ENCODE measurements at places on chromosomes 2 and 18.
A peak's percentile ranks its signal among the peaks of the same experiment; 100 is the strongest.

DNA sequence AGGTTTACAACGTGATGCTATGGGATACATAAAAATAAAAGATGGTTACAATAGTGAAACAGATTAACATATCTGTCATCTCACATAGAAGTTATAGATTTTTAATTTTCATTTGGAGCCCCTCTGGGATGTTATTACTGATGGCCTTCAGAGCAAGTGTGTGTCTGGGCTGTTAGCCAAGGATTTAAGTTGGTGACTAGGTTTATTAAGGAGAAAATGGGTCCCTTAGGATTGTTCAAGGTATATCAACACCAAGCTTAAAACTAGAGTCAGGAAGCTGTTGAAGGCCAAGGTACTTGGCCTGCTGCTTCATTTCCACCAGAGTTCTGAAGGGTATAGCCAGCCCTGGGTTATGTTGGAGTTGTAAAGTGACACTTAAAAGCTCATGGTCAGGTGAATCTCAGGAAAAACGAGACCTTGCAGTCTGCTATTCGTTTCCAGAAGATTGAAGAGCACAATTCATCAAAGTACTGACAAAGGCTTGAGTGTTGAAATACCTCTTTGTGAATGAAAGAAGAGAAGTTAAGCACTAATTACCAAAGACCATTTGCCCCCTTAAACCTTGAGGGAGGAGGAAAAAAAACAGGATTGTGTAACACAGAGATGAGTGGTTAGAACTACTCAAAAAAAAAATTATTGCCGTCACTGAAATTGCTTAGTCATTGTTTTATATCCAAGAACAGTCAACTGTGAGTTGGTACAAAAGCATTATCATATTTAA, 48.4 kb downstream of the MAP2 start:
- DNase-seq: no peak

DNA sequence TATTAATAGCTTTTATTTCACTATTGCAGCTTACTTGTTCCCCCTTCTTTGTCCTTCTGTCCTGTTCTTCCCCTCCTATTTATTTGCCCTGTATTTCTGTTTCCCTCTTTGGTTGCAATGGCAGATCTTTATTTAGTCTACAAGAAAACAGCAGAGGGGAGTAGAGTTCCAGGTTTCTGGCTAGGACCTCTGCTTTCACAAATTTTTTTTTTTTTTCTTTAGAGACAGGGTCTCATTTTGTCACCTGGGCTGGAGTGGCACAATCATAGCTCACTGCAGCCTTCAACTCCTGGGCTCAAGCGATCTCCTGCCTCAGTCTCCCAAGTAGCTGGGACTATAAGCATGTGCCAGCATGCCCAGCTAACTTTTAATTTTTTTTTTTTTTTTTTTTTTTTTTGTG, 188.1 kb upstream of the SPRED2 start:
- DNase-seq: no peak

- no peak for DNase-seq
Observed at GRCh38 chr18:59419386-59419785, 60.3 kb upstream of the LMAN1 start.

DNA sequence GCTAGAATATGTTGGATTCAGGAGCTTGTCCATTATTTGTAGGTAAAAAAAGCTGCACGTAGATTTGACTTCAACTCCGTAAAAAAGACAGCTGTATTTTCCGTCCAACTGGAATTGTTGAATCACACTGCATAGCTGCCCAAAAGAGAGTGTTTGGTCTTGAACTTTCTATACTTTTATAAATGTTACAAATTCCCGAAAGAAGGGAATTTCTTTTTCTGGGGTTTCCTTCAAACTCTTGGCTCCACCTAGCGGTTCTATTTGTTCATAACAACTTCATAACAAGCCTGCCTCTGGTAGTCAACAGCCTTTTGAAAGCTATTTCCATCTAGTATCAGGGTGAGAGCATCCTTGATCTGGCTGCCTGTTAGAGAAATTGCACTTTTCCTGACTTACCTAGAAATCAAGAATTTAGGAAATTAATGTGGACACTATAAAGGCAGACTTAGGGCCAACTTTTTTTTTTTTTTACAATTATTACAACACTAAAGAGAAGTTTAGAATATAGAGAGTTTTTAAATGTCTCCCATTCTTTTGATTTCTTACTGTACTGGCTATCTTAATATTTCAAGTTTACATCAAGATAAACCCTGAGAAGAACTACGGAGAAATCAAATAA, 48.1 kb downstream of the TMEM185B start:
- DNase-seq: peak; percentile 31

DNA sequence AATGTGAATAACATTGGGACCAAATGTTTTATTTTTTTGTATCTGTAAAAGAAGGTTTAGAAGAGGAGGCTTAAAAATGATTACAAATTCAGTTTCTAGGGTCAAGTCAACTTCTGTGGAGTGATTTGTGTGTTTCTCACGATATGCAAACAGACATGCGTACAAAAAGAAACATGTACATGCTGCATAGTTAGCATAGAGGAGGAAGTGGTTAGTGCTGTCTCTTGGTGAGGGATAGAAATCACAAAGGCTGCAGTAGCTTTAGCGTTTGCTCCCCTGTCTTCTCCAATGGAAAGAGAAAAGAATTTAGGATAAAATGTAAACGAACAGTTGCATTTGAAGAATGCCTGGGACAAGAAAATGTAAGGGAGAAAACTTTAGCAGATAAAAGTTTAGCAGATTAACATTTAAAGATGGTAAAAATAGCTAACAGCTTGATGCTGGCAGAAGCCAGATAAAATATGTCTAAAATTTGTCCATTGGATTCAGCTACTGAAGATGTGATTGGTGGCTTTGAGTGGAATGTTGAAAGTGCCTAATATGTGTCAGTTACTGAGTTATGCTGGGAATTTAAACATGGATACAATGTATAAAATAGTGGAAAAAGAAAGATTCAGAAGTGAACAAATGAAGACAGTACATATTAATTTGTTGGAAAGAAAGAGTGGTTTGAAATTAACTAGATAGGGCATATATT, 44.9 kb downstream of the MALT1 start:
- no peak for DNase-seq

GRCh38 chr2:142865924-142866323, 11.5 kb upstream of the KYNU start:
- no peak for DNase-seq
